ENCODE measurements at places on chromosomes 13 and 19. TPM values are rescaled to one million over a fixed set of nuclear protein-coding genes. Genes with fewer than 3 reads are reported as not detected.

The EDDM13 gene
- not detected for total RNA-seq

The PSG5 gene
- total RNA-seq: not detected

The ACTN4 gene
- 264 TPM for total RNA-seq

The DNAAF3 gene
- 1.3 TPM for total RNA-seq

The OLFM2 gene
- total RNA-seq: under 0.01 TPM

The PSG2 gene
- total RNA-seq: not detected

The CGB1 gene
- not detected for total RNA-seq

The SLC25A41 gene
- total RNA-seq: not detected

The PRODH2 gene
- not detected for total RNA-seq

The ESD gene
- total RNA-seq: 71.4 TPM

The CRLF1 gene
- not detected for total RNA-seq

The JSRP1 gene
- 0.54 TPM for total RNA-seq

The MCEMP1 gene
- 0.27 TPM for total RNA-seq

The CLEC17A gene
- total RNA-seq: 0.81 TPM

The ZNF667 gene
- 5.7 TPM for total RNA-seq

The ZNF414 gene
- 13.7 TPM for total RNA-seq
